Stimulated activated CD8-positive, alpha-beta memory T cell treated with anti-CD3 and anti-CD28 coated beads, Interleukin-4, amount 100 ng/mL, for 1 hour (primary cell): ENCODE measurements at places on chromosomes 11 and 22.

GRCh38 chr11:27319072-27319471 is 43.9 kb downstream of the CCDC34 start:
- DNase-seq, result no peak

- DNase-seq, result no peak
Measured at GRCh38 chr11:101436511-101437142, 147.2 kb downstream of the TRPC6 start.

GRCh38 chr11:69339983-69340565 is 46.1 kb downstream of the MYEOV start:
- no peak for DNase-seq

DNA sequence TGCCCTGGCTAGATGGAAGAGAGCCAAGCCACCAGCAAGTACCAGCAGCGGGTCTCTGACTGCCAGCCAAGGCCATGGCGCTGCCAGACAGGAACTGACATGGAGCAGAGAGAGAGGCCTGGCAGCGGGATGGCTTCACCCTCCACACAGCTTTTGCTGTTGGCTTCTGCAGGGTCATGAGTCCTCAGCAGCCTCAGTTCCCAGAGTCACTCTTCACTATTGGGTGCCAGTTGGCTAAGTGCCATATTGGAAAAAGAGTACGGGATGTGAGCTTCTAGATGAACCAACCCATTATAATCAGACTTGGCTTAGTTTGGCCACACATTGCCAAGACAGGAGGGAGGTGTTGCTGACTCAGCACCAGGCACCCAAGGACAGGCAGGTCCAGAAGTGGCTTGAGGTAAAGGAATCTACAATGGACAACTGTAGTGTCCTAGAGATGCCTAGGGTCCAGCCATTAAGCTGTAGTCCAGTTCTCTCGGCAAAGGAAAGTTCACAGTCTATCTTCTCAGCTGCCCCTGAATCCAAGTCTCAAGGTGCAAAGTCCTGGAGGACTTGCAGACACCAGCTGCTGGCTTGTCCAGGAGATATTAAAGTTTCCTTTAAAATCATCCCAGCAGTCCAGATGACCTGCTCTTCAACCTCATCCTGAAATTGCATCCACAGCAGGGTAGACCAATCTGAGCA is 40.7 kb upstream of the POU2AF1 start:
- DNase-seq, result no peak

DNA sequence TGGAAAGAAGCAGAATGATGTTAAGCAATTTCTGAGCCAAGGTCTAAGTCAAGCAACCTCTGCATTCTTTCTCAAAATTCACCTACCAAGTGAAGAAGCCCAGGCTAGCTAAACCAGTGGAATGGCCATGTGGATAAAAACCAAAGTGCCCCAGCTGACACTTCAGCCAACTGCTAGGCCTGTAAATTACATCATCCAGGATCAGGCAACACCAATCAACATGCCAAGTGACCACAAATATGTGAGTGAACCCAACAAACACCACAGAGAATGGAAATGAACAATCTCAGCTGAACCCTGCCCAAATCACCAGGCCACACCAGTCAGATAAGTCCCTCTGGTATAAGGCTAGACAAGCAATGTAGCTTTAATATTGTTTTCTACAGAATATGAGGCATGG is 25.1 kb upstream of the FJX1 start:
- DNase-seq, result no peak

DNA sequence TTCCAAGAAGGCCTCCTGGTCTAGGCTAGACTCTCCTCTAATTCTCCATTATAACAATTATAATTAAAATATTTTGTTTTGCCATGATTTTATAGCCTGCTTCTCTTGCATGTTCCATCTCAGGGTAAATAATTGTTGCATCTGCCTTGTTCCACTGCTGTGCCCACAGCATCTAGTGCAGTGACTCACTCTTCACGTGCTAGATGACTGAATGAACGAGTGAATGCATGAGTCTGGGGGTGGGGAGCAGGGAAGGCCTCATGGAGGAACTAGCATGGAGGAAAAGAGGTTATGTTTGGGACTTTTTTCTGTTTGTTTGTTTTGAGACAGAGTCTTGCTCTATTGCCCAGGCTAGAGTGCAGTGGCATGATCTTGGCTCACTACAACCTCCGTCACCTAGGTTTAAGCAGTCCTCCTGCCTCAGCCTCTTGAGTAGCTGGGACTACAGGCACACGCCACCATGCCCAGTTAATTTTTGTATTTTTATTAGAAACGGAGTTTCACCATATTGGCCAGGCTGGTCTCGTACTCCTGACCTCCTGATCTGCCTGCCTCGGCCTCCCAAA is 5.2 kb upstream of the OAF start:
- no peak for DNase-seq

DNA sequence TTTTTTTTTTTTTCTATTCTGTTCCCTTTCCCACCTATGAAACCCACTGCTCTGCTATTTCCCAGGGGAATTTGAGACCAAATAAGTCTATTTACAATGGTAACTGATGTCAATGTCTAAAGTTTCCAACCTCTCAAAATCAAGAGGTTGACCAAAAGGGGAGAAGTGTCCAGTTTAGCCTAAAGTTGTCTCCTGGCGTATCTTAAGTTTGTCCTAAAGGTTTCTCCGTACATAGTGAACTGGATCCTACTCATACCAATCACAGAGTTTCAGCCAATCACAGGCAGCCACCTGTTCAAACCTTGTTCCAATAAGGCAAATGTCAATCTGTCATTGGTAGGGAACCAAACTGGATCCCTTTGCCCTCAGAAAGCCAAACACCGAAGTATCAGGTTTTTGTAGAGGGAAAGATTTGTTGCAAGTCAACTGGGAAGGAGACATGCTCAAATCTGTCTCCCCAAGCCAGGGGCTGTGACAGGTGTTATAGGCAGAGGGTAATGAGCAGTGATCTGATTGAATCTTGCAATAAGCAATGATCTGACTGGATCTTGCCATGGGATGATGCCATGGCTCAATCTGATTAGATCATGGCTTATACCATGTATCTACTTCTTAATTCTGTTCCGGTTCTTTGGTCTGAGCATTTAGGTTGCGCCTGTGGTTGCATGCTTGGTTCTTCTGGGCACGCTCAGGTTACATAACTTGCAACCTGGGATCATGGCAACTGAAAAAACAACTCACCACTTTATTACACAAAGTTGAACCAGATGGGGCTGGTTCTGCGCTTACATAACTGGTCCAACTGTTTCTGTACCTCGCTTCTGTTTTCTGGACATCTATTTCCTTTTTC is 1.1 kb upstream of the VPS37C start:
- no peak for DNase-seq

- no peak for DNase-seq
Measured at GRCh38 chr11:44367452-44367851, 57.5 kb upstream of the ALX4 start.

GRCh38 chr11:122241566-122241965 is 125.6 kb upstream of the BLID start:
- no peak for DNase-seq

GRCh38 chr11:107710301-107710700 is 1.6 kb downstream of the SLN start:
- DNase-seq, result no peak

DNA sequence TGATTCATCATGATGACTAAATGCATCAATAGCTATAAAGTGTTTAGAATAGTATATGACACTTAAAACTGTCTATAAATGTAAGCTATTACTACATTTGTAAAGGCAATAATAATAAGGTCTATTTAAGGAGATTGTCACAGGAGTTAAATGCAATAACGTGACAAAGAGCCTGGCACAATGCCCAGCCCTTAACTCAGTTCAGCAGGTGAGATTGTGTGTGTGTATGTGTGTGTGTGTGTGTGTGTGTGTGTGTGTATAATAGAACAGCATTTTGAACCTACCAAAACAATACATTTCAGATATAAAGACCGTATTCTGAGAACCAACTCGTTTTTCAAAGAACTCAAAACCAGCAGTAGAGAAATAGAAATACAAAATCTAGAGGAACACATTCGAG is 177.5 kb downstream of the MYO18B start:
- no peak for DNase-seq

DNA sequence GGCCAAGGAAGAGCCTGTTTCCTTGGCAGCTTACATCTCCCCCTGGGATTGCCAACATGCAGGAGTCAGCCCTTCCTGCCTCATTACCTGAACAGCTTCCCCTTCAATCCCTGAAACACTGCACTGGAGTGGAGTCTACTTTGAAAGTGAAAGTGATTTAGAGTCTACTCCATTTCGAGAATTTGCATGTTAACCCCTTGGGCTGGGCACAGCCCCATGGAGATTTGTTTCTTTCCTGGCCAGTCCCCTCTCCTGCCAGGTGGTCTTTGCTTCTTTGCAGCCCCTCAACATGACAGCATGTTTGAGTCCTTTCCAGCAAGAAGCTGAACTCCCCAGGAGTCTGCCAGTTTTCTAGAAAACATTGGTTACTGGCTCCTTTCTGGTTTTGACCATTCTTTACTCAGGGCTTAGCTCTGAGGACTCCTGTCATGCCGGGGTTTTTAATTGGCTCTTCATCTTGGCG is 59.9 kb downstream of the TRAF6 start:
- DNase-seq, result no peak

DNA sequence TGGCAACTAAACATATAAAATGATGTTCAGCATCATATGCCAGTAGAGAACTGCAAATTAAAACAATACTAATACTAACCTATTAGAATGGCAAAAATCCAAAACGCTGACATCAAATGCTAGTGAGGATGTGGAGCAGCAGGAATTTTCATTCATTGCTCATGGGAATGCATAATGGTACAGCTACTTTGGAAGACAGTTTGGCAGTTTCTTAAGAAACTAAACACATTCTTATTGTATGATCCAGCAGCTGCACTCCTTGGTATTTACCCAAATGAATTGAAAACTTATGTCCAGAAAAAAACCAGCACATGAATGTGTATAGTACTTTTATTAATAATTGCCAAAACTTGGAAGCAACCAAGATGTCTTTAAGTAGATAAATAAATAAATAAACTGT is 258.0 kb downstream of the TENM4 start:
- DNase-seq, result no peak

- DNase-seq, result no peak
Measured at GRCh38 chr11:1339066-1339675, 29.7 kb upstream of the TOLLIP start.

DNA sequence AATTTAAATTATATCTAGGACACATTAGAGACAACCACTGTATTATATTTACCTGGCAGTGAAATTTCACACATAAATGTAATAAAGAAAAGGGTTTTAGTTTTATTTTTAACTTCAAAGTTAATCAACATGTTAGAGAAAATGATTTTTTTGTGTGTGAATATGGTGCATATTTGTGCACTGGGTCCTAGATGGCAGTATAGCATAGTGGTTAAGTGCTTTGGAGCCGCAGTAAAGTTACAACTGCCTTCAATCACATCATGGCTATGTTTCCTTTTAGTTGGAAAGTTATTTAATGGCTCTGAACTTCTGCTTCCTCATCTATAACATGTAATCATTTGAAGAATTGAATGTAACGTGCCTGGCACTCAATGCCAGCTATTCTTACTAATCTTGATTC is 108.9 kb upstream of the DDI1 start:
- no peak for DNase-seq

DNA sequence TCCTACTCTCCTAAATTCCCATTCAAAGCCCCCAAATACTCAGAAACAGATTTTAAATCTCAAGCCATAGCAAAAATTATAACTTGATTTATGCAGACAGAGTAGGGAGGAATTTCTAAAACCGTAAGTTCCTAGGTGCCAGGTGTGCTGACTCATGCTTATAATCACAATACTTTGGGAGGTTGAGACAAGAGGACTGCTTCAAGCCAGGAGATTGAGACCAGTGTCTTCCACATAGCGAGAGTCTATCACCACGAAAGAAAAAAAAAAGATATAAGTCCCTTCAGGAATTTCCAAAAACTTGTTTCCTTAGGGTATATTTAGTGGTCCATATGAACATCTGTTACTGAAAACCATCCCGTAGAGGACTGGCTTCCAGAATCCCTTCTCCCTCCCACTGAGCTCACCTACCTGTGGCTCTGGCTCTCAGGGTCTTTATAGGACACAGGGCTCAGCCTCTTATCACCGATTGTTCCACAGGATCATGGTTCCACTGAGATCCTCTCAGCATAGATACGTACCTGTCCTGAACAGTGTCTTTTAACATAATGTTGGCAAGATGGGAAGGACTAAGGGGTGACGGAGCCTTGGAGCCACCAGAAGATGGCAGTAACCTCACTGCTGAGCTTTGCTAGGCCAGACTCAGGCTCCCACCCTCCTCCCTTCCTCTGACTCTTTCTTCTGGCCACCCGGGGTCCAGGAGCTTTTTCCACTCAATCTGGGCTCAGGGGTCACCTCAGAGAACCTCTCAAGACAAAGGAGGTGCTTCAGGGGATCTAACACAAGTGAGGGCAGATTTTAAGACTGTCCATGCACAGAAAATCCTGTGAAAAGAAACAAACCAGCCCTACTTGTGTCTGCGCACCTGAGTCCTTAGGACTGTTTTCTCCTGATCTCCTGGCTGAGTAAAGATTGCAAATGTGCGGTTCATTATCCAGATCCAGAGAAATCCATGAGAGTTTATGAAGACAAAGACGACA is 117.5 kb upstream of the TOP3B start:
- no peak for DNase-seq

DNA sequence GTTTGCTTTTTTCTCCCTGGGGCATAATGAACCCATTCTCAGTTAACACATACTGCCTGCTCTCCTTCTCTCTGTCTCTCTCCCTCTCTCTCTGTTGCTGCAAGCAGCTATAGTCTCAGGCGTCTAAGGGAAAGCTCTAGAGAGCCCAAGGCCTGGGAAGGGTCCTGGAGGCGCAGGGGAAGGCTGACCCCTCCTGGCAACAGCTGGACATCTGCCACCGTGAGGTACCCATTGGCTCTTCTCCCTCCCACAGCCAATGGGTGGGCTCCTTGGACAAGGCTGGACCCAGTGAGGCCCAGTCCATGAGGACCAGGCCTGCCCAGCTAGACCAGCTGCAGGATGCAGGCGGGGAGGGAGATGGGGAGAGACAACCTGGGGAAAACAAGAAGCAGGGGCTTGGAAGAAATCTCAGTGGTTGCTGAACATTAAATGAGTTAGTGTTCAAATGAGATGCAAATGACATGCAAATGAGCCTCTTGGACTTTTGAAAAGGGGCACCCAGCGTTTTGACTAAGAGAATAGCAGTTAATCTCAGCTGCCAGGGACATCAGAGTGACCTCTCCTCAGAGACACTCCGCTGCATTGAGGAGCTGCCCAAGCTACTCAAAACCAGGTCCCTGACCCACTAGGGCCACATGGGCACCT is 349.7 kb downstream of the BUD13 start:
- no peak for DNase-seq
